ENCODE measurements at places on chromosomes 7 and 10.

DNA sequence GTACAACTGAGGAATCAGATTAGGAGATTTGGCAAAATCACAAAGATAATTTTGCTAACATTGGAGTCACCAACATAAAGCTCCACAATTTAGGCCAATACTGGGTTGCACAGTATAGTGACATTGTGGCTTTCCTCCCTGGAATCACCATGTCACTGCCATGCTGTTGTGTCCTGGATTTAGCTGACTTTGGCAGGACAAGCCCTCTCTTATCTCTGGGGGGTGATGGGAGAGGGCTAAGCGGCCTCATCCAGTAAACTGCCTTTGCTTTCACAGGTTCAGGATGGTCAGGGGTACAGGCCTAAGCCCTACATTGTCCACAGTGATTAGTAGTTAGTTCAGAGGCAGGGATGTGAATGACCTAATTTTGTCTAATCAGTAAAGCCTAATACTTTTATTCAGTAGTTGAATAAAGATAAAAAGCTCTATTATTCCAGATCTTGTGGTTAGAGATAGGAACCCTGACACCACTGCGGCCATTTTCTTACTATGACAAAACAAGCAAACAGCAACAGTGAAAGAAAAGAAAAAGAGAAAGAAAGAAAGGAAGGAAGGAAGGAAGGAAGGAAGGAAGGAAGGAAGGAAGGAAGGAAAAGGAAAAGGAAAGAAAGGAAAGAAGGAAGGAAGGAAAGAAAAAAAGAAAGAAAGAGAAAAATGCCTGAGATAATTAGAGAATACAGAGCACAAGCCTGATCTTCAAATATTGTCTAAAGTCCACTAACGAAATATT is 140.1 kb downstream of the ETV1 start:
- no peak for DNase-seq

DNA sequence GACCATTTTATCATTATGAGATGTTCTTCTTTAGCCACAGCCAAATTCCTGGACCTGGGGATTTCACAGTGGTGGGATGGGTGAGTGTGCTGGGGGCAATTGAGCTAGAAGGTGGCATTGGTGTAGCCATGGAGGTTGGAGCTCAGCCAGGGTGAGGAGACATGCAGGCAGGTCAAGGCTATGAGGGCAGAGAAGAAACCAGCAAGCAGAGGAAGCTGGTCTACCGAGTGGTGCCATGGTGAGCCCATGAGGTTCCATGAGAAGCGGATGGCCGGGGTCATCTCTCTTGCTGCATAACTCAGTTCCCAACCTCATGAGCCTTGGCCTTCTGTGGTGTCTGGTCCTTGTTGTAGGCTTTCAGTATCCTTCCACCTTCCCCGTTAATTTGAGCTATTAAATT is 91.4 kb downstream of the CARD11 start:
- no peak for DNase-seq

- no peak for DNase-seq
Observed at GRCh38 chr7:142733271-142733670, 16.0 kb upstream of the PRSS1 start.

DNA sequence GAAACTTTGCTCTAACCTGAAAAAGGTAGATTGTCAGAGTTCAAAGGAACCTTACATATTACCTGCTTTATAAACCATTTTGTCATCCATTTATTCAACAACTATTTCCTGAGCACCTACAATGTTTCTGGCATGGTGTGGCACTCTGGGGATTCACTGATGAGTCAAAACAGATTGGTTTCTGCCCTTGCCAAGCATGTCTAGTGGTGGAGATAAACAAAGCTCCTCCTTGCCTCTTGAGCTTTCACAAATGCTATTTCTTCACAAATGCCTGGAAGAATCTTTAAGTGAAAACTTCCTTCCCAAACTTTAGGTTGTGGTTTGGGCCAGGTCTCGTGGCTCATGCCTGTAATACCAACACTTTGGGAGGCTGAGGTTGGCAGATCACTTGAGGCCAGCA is 85.1 kb upstream of the RELN start:
- no peak for DNase-seq

- DNase-seq: no peak
Observed at GRCh38 chr7:14859267-14859666, 43.3 kb downstream of the DGKB start.

DNA sequence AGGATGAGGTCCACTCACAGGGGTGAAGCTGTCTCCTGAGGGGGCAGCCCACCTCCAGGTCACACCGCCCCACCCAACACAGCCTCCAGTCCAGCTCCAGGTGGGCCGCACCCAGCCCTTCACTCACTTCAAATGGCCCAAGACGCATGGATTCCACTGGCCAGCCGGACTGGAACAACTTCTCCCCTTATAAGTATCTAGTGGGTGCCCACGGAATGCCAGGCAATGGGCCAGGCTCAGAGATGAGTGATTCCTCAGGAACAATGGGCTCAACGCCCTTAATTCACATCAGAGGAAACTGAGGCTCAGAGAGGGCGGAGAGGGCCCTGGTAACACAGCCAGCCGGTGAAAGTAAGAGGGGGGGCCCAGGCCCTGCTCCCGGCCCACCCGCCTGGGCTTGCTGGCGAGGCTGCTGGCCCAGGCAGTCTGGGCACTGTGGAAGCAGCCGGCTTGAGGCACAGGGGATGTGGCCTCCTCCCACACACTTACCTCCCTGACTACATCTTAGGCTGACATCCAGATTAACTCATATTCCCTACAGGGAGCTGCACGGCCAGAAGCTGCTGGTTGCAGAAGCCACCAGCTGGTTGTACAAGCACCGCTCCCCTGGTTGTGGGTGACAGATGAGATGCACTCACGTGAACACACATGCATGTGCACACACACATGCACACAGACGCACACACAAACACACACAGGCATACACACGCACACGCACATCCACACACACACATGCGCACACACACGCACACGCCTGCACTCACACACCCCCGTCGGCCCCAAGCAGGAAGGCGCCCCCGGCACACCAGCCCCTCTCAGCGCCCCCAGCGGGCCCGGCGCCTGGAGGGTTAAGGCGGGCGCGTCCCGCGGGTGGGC is 1.0 kb upstream of the FAM20C start:
- DNase-seq: no peak

DNA sequence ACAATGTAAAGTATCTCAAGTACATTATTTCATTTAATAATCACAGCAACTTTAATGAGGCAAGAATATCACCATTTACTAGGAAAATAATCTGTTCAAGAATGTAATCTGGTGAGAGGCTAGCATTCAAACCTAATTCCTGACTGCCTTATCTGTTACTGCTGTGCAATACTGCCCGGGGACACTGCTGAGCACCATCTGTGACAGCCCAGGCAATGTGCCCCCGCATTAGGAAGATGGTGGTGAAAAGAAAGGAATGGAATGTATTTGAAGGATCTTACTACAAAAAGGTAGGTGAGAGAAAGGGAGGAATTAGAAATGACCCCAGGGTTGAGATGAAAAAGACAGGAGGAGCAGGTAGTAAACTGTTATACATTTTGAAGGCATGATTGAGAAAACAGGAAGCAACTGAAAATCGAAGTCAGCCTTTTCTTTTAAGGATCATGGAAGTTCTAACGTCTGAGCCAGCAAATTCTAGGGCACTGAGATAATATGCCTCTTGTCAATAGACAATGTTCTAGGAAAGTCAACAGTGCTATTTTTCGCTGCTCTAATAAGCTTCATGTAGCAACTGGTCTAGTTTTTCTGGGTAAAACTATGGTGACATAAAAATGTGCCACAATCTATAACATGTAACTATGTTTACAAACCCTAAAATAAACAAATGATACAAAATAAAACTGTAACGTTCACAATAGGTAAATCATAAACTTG is 90.4 kb downstream of the ETV1 start:
- no peak for DNase-seq

DNA sequence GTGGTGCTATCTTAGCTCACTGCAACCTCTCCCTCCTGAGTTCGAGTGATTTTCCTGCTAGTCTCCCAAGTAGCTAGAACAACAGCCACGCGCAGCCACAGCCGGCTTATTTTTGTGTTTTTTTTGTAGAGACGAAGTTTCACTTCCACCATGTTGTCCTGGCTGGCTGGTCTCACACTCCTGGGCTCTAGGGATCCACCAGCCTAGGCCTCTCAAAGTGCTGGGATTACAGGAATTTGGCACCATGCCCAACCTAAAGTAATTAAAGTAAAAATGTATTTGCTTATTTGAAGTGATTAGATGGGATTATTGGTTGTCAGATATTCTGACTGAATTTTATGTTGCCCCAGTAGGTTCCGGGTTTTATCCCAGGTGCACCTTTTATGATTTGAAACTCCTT is 22.7 kb downstream of the LUC7L2 start:
- no peak for DNase-seq

DNA sequence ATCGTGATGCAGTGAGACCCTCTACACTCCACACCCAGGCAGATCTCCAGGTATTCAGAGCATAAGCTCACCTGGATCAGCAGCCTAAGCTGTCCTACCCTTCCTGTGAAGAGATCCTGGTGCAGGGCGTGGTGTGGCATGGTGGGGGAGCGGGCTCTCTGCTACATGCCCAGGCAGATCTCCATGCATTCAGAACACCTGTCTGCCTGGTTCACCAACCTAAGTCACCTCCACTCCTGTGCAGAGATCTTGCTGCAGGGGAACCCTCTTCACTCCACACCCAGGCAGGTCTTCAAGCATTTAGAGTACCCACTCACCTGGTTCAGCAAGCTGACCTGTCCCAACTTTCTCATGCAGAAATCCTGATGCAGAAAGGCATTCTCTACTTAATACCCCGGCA is 394.4 kb upstream of the SEMA3A start:
- DNase-seq: no peak

DNA sequence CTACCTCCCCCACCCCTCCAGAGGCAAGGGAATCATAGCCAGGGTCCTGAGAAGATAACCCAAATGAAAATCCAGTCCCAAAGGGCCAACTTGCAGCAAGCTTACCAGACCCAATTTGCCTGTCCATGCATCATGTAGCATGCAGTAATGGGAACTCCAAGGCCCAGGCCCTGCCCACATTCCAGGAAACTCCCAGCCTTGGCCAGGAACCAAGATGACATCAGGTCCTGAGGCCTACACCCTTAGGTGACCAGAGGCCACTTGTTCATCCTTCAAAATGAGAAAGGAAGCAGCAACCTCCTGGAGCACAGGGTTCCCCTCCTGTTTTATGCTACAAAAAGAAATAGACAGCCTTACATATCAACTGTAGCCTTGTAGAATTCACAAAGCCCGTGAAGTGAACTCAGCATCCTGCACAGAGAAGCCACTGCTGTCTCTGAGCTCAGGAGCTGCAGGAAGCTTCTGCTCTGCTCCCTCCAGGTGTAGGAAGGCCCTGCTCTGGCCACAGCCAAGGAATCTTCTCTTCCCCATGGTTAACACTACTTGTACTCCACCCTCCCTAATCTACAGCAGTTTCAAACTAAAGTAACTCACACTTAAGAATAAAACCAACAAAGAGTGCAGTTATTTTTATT is 30.3 kb upstream of the GRB10 start:
- no peak for DNase-seq

- DNase-seq: no peak
Observed at GRCh38 chr7:157129907-157130460, 8.7 kb upstream of the UBE3C start.

DNA sequence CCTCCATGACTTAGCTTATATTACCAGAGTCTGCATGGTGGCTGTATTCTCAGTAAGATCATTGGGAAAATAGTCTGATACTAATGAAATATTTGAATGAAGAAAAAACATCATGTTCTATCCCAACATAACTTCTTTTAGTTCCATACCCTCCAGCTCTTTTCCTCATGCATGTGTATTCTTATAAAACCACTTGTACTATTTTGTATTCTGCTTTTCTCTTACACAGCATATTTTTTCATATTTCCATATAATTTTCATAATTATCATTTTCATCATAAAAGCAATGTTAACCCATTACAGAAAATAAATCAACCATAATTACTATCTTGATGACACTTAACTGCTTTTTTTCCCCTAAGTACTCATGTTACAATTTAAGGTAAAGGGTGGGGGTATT is 371.2 kb upstream of the LRGUK start:
- no peak for DNase-seq

GRCh38 chr10:125264757-125265578 is 104.6 kb upstream of the CTBP2 start:
- no peak for DNase-seq

- no peak for DNase-seq
Observed at GRCh38 chr10:97888641-97889262, 39.1 kb downstream of the GOLGA7B start.
